ENCODE measurements at places on chromosomes 1 and 21.

GRCh38 chr1:182771187-182771984, 18.2 kb upstream of the NPL start:
- H3K4me1 ChIP-seq: no peaks in the 10 kb centered on the region
- peaks cover 27% of the 10 kb centered on the region for H3K27me3 ChIP-seq
- no peak overlapping the region for H3K4me3 ChIP-seq
- no peak overlapping the region for H3K27ac ChIP-seq
- H3K36me3 ChIP-seq: no peaks in the 10 kb centered on the region

DNA sequence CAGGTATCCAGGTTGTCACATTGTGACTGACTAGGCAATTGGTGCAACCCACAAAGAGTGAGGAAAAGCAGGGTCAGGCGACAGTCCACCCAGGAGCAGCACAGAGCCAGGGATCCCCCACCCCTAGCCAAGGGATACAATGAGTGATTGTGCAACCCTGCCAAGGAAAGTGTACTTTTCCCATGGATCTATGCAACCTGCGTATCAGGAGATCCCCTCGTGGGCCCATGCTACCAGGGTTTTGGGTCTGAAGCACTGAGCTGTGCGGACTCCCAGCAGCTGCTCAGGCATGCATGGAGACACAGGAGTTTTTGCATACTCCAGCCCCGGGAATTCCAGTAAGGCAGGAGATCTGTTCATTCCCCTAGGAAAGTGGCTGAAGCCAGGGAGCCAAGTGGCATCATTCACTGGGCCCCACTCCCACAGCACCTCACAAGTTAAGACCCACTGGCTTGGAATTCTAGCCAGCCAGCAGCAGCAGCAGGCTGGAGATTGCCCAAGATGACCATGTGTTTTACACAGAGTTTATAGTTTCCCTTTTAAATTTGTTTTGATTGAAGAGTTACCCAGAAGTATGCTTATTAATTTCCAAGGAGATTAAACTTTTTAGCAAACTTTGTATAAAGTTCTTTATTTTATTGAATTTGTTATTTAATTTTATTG, 136.0 kb downstream of the LTN1 start:
- no peak for DNase-seq
- H3K27me3 ChIP-seq: no peaks in the 10 kb centered on the region
- no peak overlapping the region for H3K27ac ChIP-seq
- peaks cover 1% of the 10 kb centered on the region for H3K4me1 ChIP-seq
- H3K4me3 ChIP-seq: no peak overlapping the region

DNA sequence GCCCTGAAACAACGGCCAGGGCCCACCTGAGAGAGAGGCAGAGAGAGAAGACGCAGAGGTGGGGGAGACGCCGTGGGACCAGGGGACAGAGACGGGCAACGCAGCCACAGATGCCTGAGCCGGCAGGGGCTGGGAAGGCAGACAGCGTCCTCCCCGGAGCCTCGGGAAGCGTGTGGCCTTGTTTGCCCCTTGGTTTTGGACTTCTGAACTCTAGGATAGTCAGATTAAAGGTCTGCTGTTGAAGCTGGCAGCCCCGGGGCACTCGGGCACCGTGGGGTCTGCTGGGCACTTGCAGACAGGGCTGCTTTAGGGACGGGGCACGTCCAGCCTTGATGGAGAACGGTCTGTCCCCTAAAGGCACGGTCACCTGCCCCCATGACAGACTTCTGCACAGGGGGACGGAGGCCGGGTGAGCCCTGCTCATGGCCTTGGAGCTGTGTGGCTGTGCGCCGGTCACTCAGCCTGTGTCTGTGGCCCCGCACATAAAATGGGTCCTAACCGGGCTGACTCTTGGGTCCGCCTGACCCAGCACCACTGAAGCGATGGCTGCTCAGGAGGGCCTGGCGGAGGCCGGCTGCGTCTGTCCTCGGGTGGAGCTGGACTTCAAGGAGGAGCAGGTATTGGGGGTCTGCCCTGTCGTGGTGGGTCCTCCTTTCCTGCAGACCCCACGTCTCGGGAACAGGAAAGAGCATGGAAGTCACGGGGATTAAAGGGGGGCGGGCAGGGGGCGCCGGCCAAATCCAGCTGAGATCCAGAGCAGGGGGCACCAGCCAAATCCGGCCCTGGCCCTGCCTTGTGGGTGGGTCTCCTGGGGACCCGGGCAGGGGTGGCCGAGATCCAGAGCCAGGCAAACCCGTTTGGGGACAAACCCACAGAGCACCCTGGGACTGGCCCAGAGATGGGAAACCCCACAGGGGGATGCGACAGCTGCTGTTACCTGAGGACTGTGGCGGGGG, 9.6 kb upstream of the RNF223 start:
- H3K27me3 ChIP-seq: no peaks in the 10 kb centered on the region
- DNase-seq: peak; percentile 4
- peaks cover 3% of the 10 kb centered on the region for H3K4me1 ChIP-seq
- H3K27ac ChIP-seq: no peak overlapping the region
- H3K36me3 ChIP-seq: peaks cover 1% of the 10 kb centered on the region

DNA sequence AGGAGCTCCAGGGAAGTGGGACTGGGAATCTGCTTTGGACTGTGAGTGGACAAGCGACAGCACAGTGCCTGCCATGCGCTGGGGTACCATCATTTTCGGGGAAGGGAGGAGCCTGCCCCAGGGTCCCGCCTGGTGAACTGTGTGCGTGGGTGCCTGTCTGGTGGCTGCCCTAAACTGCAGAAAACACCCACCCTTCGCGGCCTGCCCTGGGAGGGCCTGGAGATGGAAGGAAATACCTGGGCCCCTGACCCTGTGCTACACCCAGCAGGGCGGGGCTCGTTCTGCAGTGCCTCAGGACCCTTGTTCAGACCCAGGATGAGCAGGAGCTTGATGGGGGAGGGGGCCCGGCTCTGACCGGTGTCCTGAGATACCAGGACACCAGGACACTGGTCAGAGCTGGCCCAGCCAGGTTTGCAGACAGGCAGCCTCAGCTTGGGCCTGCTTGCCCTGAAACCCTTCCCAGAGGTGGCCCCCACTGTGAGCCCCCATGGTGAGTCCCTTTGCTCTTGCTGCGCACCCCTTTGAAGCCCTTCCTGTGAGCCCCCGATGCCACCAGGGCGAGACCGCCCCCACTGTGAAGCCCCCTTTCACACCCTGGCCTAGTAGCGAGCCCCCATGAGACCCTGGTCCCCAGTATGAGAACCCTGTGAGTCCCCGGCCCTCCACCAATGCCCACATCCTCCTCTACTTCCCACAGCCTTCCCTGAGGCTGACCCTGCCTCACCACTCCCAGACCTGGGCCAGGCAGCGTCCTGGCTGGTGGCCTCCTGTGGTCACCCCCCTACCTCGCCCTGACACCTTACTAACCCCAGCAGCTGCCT, 2.6 kb downstream of the GJC2 start:
- peaks cover 22% of the 10 kb centered on the region for H3K4me1 ChIP-seq
- no peak overlapping the region for H3K27ac ChIP-seq
- no peak overlapping the region for H3K4me3 ChIP-seq
- H3K36me3 ChIP-seq: no peaks in the 10 kb centered on the region

DNA sequence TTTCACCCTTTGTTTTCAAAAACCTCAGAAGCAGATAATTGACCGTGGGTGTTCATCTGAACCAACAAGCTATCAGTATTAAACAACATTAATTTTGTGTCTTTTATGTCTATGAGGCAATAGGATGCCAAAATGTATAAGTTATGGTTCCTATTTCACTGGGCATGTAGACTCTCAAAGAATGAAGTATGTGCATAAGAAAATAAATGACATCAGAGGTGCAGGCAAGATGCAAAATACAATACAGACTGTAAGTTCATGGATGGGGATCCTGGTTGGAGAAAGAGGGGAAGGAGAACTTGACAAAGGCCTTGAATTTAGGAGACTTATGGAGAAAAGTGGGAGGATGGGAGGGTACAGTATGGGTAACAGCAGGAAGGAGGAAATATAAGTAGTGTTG, 23.4 kb upstream of the POU2F1 start:
- H3K27me3 ChIP-seq: no peaks in the 10 kb centered on the region
- H3K4me1 ChIP-seq: peaks cover 19% of the 10 kb centered on the region
- H3K36me3 ChIP-seq: no peaks in the 10 kb centered on the region
- H3K27ac ChIP-seq: no peak overlapping the region

DNA sequence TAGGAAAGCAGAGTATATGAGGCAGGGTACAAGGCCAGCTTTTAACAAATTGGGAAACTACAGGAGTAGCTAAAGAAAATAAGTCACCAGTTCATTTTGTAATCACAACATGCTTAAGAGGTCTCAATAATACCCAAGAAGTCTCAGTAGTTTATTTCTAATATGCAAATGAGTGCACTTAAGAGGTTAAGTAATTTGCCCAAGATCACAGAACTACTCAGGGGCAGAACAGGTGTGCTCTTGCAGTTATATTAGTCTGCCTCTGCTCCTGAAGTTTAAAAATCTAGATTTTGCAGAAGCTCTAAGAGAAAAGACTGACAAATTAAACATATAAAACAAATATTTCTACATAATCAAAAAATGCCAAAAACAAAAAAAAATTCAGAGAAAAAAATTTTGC, 6.9 kb downstream of the EPS15 start:
- H3K4me3 ChIP-seq: no peak overlapping the region
- no peaks in the 10 kb centered on the region for H3K27me3 ChIP-seq
- no peak for DNase-seq
- H3K4me1 ChIP-seq: peaks cover 63% of the 10 kb centered on the region

GRCh38 chr1:108729481-108729880, 16.8 kb downstream of the FNDC7 start:
- no peak for DNase-seq
- no peaks in the 10 kb centered on the region for H3K36me3 ChIP-seq
- H3K4me3 ChIP-seq: no peak overlapping the region
- no peaks in the 10 kb centered on the region for H3K4me1 ChIP-seq
- H3K27me3 ChIP-seq: no peaks in the 10 kb centered on the region
- H3K27ac ChIP-seq: no peak overlapping the region

- DNase-seq: no peak
- no peak overlapping the region for H3K27ac ChIP-seq
- H3K27me3 ChIP-seq: peaks cover 4% of the 10 kb centered on the region
- no peaks in the 10 kb centered on the region for H3K4me1 ChIP-seq
Measured at GRCh38 chr1:178599745-178600144, 86.8 kb downstream of the TEX35 start.

DNA sequence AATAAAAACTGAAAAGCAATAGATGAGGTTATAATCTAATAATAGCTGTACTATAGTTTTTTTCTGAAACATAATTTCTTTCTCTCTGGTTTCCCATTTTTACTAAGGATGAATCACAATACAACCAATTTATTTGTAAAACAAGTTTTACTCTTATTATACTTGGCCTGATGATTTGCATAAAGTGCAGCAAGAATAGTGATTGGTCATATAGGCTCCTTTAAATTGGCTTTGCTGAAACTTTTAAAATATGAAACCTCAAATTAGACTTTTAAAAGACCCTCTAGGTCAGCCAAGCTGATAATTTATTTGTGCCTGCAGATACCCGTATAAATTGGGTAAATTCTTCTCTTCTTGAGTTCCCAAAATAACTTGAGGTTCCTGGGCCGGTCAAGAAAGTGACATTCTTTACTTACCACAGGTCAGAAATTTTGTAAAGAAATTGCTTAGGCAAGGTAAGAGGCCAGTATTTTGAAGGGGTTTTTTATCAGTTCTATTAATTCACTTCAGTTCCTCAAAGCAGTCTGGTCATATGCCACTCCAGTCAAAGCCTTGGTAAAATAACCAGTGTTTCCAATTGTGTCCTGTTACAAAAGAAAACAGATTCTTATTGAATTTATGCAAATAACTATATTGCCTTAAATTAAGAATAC, 76.1 kb downstream of the C21orf91 start:
- no peak overlapping the region for H3K4me3 ChIP-seq
- peaks cover 4% of the 10 kb centered on the region for H3K36me3 ChIP-seq
- peaks cover 25% of the 10 kb centered on the region for H3K4me1 ChIP-seq
- H3K27ac ChIP-seq: no peak overlapping the region

DNA sequence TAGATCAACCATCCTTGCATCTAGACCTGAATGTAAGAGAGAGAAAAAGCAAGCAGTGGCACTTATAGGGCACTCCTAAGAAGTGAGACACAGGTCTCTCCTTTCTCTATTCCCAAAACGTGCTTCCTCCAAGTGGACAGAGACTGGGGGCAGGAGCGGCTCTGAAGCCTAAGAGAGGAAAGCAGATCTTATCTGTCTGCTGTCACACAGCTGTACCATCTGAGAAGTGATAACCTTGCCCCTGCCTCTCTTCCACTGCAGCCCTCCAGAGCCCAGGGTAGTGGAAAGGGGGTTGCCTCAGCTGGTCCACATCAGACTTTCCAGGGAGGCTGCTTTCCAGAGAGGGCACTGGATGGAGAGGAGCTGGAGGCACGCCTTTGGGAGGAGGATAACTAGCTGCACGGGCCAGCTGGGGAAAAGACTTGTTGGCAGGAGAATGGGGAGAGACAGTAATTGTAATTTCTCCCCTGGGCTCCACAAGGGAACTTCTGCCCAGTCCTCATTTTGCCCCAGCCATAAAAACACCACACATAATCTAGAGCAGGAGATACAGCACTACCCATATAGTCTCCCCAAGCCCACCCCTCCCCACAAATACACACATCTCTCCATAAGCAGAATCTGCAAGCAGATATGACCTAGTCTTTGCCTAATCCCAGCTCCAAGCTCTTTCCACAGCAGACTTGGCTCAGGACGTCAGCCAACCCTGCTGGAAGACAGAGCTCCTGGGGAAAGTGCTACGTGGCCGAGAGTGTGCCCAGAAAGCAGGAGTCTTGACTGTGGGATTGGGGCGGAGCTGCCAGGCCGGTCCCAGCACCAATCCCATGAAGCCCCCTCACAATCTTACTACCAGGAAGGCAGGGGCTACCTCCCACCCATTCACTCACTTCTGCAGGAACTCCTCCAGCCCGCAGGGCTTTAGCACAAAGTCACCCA, 31.2 kb downstream of the PIK3C2B start:
- H3K27me3 ChIP-seq: no peaks in the 10 kb centered on the region
- H3K27ac ChIP-seq: peak overlapping the region; percentile 90
- no peak overlapping the region for H3K4me3 ChIP-seq
- DNase-seq: no peak
- H3K36me3 ChIP-seq: peaks cover 15% of the 10 kb centered on the region

DNA sequence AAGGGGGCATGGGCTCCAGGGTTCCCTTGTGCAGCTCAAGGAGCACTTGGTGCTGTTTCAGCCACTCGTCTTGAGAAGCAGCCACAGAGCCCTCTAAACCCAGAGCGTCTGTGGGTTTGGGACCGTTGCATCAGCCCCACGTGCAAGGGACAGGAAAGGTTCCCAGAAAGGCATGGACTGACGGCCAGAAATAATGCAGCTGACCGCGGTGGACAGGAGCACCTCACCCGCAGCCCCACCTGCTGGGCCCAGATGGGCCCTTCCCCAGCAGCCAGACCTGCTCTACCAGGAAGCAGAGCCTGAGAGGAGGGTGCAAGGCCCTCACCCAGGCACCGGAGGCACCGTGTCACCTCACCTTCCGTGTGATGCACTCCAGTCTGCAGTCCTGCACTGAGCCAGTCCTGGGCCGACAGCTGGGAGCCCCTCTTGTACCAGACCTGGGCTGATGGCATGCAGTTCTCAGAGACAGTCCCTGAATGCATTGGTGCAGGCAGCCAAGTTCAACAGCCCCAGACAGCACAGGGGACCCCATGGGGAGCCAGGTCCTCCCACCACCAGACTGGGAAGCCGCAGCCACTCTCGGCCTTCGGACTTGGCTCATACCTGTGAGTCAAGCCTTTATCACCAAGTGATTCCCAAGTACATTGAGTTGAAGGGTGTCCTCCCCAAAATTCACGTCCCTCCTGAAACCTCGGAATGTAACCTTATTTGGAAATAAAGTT, 4.8 kb upstream of the TFF3 start:
- no peak overlapping the region for H3K4me3 ChIP-seq
- no peaks in the 10 kb centered on the region for H3K36me3 ChIP-seq
- peaks cover 5% of the 10 kb centered on the region for H3K4me1 ChIP-seq
- no peak for DNase-seq

- H3K27me3 ChIP-seq: no peaks in the 10 kb centered on the region
- no peak for DNase-seq
- peaks cover 28% of the 10 kb centered on the region for H3K4me1 ChIP-seq
- H3K36me3 ChIP-seq: peaks cover 5% of the 10 kb centered on the region
Measured at GRCh38 chr1:121522061-121522759, 337.4 kb downstream of the SRGAP2C start.
